SW 1271 (cell line): ENCODE measurements at places on chromosomes 4 and X.

DNA sequence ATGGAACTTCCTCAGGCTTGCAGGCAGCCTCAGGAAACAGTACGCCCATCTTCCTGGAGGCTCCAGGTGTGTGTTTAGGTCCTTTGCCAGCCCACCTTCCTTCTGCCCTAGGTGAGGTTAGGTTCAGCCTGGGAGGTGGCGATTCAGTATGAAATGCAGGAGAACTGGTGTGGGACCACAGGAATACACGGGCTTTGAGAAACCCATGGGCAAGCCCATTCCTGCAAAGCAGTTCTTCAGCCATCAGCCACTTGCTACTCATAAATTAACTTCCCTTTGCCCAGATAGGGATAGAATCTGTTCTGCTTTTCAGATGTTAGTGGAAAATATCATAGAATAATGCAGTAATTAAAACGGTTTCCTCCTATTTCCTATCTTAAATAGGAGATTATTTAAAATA, 32.2 kb downstream of the TBC1D14 start:
- no peak for DNase-seq

DNA sequence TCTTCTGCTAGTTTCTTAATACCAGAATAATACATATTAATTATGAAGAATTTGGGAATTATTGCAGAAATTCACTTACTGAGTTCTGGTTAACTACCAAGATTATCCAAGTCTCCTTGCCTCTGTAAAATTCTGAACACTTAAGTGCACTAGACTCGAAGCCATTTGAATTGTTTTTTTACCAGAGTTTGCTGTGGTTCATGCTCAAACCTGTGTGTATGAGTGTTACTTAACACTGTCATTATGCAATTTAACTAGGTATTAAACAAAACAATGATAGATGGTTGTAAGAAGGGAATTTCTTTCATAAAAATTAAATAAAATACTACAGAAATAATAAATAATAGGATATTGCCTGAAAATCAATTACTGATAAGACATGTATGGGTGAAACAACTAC, 145.6 kb upstream of the FAT4 start:
- DNase-seq = no peak

GRCh38 chr4:59247032-59247431, 1953.1 kb upstream of the ADGRL3 start:
- peak; percentile 1 for DNase-seq

DNA sequence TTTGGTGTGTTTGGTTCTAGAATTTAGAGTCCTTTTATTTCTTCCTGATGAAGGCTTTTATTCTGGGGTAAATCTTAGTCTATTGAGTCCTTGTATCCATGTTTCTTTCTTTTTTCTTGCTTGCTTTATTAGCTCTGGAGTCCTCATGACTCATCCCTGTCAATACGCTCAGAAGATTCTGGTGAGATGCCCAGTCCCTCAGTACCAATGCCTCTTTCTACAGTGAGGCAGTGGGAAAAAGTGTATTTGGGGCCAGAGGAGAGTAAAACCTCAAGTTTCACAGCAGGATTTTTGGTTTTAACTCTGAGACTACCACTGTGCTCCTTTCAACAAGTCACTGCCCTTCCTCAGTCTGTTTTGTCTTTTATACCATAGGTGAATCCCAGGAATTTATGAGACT, 368.0 kb downstream of the GBA3 start:
- no peak for DNase-seq

DNA sequence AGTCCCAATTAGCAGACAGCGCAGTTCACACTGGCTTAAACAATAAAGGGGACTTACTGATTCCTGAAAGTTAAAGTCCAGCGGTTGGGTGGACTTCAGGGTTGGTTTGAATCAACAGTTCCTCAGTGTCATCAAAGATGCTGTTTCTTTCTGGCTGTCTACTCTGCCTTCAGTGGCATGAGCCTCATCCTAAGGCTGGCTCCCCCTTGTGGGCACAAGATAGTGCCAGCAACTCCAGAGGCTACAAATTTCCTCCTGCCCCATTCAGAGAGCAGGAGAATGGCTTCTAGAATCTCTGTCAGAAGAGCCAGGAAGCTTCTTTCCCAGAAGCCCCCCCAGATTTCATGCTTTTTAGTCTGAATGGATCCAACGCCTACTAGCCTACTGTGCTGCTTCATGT, 82.4 kb upstream of the MTM1 start:
- DNase-seq = peak; percentile 35

DNA sequence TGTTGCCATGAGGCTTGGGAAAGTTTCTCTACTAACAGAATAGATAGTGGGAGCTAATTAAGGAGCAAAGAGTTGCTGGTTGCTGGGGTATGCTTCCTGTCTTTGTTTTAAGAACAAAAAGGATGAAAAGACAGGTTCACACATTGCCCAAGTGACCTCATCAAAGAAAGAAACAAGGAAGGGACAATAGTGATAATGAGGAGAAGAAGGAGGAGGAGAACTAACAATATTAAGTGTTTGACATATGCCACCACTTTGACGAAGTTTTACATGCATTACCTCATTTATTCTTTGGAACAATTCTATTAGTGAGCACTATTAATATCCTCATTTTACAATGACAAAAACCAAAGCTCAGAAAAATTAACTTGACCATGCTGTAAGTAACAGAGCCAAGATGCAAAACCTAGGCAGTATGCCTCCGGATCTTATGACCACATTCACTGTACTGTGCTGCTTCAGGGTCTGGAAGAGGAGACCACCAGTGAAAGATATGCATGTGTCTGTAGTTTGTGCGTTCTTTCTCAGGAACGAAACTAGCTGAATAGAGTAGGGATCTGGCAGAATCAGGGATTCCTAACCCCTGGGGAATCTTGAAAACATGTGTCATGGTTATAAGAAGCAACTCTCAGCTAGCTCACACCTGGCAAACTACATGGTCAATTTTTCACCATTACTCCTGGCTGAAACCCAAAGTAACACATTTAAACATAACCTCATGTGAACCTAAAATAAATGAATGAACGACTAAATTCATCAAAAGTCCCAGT, 83.8 kb downstream of the MOSPD2 start:
- no peak for DNase-seq

DNA sequence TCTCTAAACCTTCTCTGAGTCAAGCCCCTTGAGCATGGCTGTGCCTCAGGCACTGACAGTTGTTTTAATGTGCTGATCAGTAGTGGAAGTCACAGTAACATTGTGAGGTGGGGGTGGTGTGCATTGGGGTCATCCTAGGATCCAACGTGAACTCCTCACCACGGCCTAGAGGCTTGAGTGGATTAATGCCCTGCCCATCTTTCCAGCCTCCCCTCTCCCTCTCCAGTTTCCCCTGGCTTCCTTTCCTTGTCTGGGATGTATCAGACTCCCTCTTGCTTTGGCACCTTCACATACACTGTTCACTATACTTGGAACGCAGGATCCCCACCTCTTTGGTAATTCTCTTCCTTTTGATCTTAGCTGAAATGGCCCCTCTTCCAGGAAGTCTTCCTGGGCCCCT, 13.3 kb upstream of the PJA1 start:
- DNase-seq = no peak

- DNase-seq = no peak
These were observed 60.8 kb downstream of the GRXCR1 start for GRCh38 chr4:42953321-42953720.

DNA sequence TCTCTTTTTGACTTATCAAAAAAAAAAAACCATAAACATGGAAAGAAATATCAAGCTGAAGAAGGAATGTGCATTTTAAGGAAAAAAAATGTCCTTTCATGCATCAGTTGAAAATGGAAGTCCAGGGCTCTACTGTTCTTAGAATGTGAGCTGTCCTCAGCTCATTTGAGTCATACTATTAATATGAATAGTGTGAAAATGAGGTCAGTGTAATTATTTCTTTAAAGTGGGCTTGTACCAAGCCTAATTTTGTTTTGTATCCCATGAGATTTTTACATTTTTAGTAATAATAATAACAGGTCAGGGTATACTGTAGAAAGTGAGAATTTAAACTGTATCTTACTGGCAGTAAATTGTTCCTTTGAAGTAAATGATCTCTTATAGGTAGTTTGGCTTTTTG, 148.5 kb downstream of the NAA11 start:
- DNase-seq = no peak

DNA sequence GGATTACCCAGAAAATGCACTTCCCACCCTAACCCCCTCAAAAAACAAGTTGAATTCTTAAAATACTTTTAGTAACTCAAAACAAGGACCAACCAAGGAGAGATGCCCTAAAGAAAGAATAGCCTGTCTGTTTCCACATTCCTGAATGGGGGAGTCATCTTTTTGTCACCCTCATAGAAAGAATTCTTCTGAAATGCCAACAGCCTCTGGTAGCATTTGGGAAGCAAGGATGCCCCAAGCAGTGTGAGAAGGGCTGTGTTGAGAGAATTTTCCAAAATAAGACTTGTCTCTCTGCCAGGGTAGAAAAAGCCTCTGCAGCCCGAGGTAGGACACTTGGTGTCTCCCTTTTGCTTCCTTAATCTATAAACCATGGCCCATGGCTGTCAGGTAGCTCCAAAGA, 173.1 kb upstream of the VCX3A start:
- DNase-seq = peak; percentile 1

GRCh38 chr4:163681208-163681821, 186.8 kb downstream of the TMA16 start:
- peak; percentile 19 for DNase-seq

GRCh38 chrX:107054978-107055377, 55.0 kb upstream of the MORC4 start:
- DNase-seq = no peak

DNA sequence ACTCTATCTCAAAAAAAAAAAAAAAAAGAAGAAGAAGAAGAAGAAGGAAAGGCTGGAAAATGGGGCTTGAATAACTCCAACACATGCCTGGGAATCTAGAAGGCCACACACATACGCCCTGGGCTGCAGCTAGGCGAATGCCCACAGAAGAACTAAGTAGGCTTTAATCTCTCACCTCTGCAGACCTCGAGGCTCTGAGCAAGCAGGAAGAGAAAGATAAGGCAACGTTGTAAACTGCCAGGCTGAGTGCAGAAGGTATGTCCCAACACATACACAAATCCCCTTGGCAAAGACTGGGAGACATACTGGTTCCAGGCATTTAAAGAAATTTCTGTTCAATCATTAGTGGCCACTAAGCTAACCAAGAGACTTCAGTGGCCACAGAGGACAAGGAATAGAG, 18.4 kb downstream of the SLC38A5 start:
- no peak for DNase-seq

GRCh38 chr4:74206088-74206825, 48.3 kb downstream of the MTHFD2L start:
- no peak for DNase-seq

DNA sequence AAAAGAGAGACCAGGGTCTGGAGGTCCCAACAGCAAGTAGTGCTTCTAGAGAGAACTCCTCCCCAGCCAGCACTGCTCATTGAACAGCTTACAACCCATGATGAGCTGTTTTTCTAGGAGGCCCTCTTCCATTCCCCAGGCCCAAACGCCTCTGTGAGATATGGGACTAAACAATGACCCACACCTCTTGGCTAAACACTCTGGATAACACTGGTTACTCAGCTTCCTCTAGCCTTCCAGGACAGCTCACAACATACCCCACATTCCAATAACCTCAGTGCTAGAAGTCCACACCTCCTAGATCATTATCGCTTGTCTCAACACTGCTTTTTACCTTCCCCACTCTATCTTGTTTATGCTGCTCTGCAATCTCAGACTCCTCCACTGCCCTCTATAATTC, 35.4 kb upstream of the PGRMC2 start:
- peak; percentile 64 for DNase-seq

- DNase-seq = no peak
These were observed 1.4 kb downstream of the ANK2 start for GRCh38 chr4:113050837-113051236.

- no peak for DNase-seq
These were observed 25.2 kb upstream of the NAP1L5 start for GRCh38 chr4:88722828-88723227.

DNA sequence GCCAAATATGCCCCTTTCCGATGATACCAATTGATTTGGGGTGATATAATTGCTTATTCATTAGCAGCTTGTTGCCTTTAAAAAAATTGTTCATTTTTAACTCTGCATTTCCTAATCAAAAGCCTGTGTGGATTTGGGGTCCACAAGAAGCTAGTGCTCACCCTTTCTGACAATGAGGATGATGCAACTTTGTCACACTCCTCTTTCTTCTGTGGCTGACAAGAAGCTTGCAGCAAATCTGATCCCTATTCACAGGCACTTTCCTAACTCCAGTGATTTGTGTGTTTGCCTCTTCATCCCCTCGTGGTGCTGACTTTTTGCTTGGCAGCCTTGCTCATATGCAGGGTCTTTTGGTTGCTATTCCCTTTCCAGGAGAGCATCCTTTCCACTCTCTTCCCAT, 182.7 kb upstream of the LDB2 start:
- no peak for DNase-seq

GRCh38 chr4:4922441-4922840, 63.0 kb downstream of the MSX1 start:
- no peak for DNase-seq

DNA sequence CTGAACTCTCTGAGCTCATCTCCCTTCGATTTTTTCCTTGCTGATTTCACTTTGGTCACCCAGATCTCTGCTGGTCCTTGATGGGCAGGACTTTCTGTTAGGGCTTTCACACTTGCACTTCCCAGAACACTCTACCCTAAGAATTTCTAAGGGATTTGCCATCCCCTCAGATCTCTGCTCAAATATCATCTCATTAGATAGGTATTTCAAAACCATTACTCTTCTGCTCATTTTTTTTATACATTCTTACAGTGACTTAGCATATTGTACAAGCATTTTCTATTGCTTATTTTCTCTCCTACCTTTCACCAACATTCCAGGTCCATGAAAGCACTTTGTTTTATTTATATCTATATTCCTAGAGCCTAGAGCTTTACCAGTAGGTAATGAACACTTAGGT, 913.3 kb downstream of the PDHA2 start:
- DNase-seq = no peak

DNA sequence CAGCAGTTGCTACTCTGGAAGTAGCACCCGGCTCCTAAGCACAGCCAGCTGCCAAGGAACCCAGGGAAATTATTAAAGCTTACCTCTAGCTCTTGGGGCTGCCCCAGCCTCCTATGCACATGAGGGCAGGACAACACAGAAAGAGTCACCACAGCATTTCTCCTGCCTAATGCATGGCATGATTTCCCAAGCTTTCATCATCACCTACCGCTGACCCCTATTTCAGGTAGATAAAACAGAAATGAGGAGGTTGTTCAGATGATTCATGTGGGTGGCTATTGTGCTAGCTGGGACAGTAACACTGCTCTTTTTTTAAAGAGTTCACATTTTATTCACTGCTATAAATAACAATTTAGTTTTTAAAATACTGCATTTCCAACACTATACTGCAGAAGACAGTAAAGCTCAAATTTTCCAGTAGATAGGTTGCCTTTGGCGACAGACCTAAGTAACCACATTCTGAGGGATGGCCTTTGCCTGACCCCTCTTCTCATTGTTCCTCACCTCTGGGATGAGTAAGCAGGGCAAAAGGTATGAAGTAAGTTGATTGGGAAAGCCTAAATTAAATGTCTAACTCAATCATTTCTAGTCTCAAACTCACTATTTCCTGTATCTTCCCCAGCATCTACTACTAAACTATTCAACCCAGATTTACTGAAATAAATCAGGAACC, 16.7 kb downstream of the CASK start:
- no peak for DNase-seq

DNA sequence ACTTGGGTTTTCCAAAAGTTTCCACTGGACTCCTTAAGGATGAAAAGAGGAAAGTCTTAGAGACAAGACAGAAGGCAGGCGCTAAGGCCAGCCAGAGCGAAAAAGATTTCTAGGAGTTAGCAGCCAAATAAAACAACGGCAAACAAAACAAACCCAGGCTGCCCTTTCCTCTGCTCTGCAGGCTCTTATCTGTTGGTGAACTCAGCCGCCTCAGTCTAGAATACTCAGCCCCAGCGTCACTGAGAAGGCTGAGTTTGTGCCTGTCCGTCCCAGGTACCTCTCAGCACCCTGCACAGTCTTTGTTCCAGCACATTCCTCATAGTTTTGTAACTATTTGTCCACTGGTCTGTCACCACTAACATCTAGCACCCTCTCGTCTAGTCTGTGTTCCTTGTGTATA, 75.6 kb upstream of the FAM9C start:
- no peak for DNase-seq
